Stimulated activated CD4-positive, alpha-beta T cell treated with anti-CD3 and anti-CD28 coated beads, Interleukin-2, amount 100 ng/mL, for 24 hours (primary cell): ENCODE measurements at places on chromosomes 7 and 10.

GRCh38 chr7:101843293-101844271 is 26.2 kb downstream of the CUX1 start:
- DNase-seq = no peak

DNA sequence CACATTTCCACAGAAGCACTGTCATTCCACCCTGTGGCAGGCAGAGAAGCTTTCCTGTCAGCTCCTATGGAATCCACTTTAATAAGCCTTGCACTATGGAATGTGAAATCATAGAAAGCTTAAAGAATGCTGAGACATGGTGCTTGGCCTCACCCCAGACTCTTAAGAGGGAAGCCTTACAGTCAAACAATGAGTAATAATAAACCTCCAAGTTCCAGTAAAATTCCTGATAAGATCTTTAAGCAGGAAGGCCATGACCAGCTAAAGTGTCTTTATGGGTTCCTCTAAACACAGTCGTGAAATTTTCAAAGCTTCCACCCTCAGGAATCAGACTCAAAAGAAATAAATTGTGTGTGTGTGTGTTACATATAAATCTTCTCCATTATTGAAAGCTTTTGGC is 11.9 kb upstream of the TEX36 start:
- no peak for DNase-seq

GRCh38 chr7:128244861-128245260 is 3.8 kb downstream of the LEP start:
- no peak for DNase-seq

DNA sequence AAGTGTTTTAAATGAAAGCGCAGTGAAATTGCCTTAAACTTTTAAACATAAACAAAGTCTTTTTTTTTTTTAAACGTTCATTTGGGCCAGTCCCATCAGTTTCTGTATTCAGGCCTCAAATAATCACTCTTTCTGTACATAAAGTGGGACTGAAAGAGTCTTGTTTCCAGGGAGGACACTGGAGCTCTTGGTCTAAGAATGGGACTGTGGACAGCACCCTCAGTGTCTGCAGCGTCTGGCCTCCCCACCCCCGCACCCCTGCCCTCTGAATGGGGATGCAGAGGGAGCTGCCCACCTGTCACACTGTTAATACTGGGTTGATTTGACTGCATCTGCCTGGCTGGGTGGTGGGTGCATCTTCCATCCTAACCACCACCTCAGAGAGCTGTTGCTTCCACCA is 5.2 kb downstream of the ZNF365 start:
- DNase-seq = no peak

DNA sequence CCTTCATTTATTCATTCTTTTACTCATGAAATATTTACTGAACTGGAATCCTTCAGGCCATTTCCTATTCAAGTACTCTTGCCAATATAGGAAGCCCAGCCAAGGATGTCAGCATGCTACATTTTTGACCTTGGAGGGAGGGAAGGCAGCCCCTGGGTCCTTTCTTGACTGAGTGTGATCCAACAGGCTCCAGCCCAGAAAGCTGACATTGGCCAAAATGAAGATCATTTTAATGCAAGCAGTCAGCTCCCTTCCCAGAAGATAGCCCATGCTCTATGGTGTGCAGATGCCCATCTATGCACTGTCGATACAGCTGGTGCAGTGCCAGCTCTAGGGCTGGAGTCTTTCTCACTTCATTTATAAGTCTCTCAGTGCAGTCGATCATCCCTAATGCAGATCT is 646.0 kb downstream of the KCNMA1 start:
- no peak for DNase-seq

DNA sequence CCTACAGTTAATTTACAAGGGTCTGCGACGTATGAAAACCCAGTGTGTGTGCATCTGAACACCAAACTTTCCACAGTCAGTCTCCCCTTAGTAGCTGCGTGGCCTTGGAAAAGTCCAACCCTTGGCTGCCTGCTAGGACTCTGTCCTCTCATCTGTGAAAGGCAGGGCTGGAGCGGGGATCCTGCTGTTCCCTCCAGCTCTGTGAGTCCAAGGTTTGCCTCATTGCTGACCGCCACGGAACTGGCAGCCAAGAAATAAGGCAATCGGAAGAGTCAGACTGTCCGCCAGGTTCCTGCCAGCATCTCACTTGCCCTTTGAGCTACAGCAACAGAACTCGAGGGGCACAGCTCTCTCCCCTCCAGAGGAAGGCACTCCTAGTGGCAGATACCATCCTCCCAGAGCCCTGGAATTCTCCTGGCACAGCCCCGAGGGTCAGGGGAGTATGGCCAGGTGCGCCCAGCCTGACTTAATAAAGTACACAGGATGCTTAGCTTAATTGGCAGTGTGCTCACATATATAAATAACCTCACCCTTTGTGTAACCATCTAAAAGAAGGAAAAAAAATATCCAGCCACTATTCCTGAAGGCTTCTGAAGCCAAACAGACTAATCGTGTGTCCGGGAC is 530.1 kb upstream of the FOXK1 start:
- no peak for DNase-seq

DNA sequence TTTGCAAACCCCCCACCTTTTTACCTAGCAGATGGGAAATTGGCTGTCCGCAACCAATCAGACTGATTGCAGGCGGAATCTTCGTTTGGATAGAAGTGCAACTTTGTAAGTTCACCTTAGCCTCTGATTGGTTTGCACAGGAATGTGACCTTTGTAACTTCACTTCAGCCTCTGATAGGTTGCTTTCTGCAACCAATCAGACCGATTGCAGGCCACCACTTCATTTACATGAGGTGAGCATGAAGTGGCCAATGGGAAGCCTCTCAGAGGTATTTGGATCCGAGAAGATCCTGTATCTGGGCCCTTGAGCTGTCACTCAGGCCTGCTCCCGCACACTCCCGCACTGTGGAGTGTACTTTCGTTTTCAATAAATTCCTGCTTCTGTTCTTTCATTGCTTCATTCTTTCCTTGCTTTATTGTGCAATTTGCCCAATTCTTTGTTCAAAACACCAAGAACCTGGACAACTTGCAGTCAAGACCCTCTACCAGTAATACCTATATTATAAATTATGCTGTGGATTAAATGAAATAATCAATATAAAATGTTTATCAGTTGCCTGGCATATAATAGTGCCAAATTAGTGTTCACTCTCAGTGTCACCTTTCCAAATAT is 491.4 kb downstream of the PLXNA4 start:
- no peak for DNase-seq

DNA sequence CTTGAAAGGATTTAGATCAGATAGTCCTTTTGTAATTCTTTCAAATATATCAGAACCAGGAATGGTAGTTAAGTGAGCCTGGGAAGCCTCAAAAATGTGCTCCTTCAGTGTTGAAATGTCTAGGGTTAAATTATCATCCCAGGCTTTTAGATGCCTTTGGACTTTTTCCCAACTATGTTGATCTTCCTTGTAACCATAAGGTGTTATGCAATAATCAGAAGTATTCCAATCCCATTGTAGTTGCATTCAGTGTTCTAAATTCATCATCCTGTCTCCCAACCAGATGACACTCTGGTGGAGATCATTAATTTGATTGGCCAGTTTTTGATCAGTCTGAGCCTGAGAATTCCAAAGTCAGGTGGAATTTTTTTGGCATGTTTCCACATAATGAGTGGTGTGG is 35.1 kb upstream of the AKR1C2 start:
- DNase-seq = no peak

- DNase-seq = no peak
Observed at GRCh38 chr10:68434657-68435056, 27.6 kb upstream of the RUFY2 start.

- no peak for DNase-seq
Observed at GRCh38 chr10:133143546-133143945, 16.5 kb upstream of the KNDC1 start.

DNA sequence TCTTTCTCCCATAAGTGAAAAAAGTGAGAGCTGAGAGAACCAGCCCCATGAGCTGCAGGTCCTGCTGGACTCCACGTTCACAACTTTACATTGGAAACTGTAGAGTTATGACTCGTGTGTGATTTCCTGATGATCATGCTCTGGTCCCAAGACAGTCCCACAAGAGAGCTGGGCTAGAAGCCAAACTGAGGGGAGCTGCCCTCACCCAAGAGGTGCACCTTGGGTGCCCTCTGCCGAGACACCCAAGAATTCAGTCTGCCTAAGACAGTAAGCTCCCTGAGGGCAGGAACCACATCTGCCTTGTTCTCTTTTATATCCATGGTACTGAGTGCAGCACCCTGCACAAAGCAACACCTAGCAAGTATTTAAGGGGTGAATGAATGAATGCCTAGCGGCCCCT is 112.8 kb upstream of the SFMBT2 start:
- DNase-seq = no peak

- DNase-seq = no peak
Observed at GRCh38 chr7:5539013-5539411, 115.4 kb upstream of the TNRC18 start.

GRCh38 chr10:16745061-16745460 is 72.2 kb downstream of the RSU1 start:
- DNase-seq = no peak

DNA sequence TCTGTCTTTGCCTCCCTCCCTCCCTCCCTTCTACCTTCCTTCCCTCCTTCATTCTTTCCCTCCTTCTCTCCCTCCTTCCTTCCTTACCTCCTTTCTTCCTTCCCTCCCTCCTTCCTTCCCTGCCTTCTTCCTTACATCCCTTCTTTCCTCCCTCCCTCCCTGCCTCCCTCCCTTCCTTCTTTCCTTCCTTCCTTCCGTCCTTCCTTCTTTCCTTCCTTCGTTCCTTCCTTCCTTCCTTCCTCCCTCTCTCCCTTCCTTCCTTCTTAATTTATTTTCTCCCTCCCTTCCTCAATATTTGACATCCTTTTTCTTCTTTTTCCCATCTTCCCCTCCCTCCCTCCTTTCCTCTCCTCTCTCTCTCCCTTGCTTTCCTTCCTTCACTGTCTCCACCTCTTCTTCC is 301.8 kb downstream of the GATA3 start:
- no peak for DNase-seq

- DNase-seq = no peak
Observed at GRCh38 chr10:51273574-51273973, 199.3 kb downstream of the PRKG1 start.

GRCh38 chr7:46565253-46566096 is 644.4 kb upstream of the IGFBP3 start:
- DNase-seq = no peak

DNA sequence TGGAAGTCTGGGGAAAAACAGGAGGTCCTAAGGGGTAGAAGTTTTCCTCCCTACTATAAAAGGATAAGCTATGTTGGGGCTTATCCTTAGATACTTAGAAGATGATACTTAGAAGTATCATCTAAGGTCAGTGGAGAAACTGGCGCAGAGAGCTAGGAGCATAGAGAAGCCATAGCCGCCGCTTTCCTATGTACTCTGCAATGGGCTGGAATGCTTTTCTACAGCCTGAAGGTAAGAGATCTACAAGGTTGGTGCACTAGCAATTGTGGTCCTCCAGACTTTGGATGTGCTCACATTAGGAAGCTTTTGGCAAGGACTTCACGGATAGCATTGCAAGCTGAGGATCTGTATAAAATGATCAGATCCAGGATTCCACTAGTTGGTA is 12.4 kb upstream of the OPTN start:
- DNase-seq = no peak

GRCh38 chr10:77328272-77328816 is 309.3 kb downstream of the KCNMA1 start:
- DNase-seq = peak; percentile 7

DNA sequence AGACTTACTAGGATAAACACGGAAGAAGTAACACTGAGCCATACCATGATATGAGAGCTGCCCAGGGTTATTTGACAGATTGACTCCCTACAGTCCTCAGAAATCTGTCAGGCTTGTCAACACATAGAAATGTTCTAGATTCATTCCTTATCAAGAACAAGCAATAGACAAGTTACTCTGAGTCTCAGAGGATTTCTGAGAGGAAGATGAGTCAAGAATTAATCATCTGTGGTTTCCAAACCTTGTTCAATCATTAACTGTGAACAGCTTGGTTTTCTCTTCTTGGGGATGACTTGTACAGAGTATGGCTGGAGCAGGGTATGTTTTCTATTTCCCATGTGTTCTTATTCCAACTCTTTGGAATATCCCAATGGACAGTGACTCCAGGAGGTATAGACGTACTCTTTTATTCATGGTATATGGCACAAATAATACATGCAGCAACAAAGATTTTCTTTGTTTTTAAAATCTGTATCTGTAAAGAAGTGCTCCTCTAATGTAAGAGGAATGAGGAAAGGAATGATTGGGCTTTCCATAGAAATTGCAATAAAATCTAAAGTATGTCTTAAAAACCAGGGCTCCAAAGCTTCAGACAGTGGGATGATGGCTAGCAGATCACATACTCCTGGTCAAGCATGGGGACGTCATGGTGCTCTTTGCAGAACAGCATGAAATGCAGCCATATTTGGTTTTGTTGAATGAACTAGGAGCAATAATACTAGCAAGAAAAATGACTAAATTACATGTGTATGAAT is 11.9 kb upstream of the SFR1 start:
- DNase-seq = no peak

- DNase-seq = no peak
Observed at GRCh38 chr10:43353495-43354329, 17.7 kb upstream of the FXYD4 start.

- no peak for DNase-seq
Observed at GRCh38 chr7:156096771-156097538, 284.7 kb upstream of the SHH start.
